ENCODE measurements at places on chromosomes 2 and 18. TPM values are rescaled to one million over a fixed set of nuclear protein-coding genes. Genes with fewer than 3 reads are reported as not detected.

TBC1D8 gene
- 28.1 TPM for polyA plus RNA-seq

KLHL41 gene
- 0.88 TPM for polyA plus RNA-seq

DNA sequence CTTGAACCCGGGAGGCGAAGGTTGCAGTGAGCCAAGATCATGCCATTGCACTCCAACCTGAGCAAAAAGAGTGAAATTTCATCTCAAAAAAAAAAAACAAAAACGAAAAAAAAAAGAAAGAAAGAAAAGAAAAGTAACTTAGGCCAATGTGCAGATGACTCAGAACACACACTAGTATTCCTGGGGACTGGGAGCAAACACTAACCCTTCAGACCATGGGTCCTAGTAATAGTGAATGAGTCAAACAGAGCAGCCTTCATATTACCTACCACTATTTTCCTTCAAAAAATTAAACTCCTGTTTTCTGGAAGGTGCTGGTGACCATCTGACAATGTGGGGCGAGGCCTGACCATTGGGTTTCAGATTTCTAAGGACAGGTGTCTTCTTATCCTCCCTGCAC lies 253.4 kb downstream of the PIEZO2 start:
- no peak for DNase-seq

- no peak for DNase-seq
Measured at GRCh38 chr2:123715467-123715982, 309.6 kb upstream of the CNTNAP5 start.

DNA sequence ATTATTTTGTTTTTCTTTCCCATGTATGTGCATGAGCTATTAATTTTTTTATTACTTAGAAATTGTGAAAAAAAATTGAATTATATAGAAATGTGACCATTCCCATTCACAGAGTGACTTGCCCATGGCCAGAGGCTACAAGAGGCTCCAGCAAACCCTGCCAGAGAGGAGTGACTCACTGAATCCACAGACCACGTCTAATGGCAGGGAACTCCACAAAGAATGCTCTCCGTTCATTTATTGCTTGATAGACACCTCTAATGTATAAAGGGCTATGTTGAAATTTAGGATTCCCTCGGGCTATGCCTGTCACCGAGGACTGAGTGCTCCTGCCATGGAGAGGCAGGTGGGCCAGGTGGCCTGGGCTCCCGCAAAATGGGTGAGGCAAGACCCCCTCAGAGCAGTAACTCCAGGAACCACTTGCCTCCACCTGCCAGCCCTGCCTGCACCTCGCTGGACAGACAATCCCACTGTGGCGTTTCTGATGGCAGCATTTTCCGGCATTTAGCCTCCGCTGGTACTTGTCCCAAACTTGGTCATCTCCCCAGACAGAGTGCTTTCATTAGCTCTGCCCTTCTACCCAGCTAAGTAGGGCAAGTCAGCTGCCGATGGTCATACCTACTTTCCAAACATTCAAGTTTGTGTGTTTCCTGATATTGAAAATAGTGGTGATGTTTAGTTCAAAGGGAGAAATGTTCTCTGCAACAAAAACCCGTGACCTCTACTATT lies 200.3 kb downstream of the PRKCE start:
- DNase-seq, result no peak

- DNase-seq, result no peak
Measured at GRCh38 chr2:62147610-62148301, 48.2 kb upstream of the B3GNT2 start.

GRCh38 chr2:226137201-226137811 lies 662.3 kb downstream of the IRS1 start:
- no peak for DNase-seq

DNA sequence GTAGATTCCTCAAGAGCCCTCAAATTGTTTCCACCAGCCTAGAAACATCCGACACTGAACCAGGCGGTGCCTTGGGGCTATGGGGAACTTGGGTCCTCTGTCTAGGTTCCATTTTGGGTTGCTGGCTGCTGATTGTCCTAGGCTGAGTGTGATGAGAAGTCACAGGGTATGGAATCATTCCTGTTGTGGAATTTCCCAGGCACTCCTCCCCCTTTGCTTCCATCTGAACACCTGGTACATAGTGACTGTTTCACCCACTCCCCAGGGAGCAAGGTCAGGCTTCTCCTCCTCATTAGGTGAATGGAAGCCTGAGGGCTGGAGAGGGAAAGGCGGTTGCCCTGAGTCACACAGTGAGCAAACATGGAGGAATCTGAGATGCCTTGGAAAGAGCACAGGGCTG lies 4.5 kb downstream of the KIF3C start:
- DNase-seq, result no peak
